Tibial artery (tissue), 4 donors: ENCODE measurements at places on chromosomes 6 and 20.

GRCh38 chr6:20699402-20699801 lies 165.1 kb downstream of the CDKAL1 start:
- DNase-seq = no peak
- H3K27ac ChIP-seq = no peak overlapping the region
- no peaks in the 10 kb centered on the region for H3K36me3 ChIP-seq
- H3K4me1 ChIP-seq = no peaks in the 10 kb centered on the region

DNA sequence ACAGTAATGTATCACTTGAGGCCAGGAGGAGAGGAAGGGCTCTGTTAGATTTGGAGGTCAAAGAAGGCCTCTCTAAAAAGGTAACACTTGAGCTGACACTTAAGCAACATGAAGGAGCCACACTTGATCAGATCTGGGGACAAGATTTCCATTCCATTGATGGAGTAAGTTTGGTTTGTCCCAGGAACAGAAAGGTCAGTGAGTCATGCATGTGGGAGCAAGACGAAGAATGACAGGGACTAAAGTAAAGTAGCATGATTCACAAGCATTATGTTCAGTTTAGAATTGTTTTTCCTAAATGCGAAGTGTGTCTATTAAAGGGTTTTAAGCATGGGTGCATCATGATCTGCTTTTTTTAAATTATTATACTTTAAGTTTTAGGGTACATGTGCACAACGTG lies 47.4 kb downstream of the COL21A1 start:
- no peak overlapping the region for H3K27ac ChIP-seq
- no peaks in the 10 kb centered on the region for H3K27me3 ChIP-seq
- no peaks in the 10 kb centered on the region for H3K4me1 ChIP-seq

DNA sequence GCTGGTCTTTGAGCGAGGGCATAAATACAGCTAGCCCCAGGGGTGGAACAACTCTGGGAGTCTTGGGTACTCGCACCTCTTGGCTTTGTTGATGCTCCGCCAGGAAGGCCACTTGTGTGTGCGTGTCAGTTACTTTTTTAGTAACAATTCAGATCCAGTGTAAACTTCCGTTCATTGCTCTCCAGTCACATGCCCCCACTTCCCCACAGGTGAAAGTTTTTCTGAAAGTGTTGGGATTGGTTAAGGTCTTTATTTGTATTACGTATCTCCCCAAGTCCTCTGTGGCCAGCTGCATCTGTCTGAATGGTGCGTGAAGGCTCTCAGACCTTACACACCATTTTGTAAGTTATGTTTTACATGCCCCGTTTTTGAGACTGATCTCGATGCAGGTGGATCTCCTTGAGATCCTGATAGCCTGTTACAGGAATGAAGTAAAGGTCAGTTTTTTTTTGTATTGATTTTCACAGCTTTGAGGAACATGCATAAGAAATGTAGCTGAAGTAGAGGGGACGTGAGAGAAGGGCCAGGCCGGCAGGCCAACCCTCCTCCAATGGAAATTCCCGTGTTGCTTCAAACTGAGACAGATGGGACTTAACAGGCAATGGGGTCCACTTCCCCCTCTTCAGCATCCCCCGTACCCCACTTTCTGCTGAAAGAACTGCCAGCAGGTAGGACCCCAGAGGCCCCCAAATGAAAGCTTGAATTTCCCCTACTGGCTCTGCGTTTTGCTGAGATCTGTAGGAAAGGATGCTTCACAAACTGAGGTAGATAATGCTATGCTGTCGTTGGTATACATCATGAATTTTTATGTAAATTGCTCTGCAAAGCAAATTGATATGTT lies 19.2 kb downstream of the IRF4 start:
- no peak for DNase-seq
- H3K27ac ChIP-seq = no peak overlapping the region
- H3K4me1 ChIP-seq = no peaks in the 10 kb centered on the region
- H3K36me3 ChIP-seq = peaks cover 4% of the 10 kb centered on the region
- no peak overlapping the region for H3K4me3 ChIP-seq

GRCh38 chr6:111757342-111757741 lies 115.9 kb downstream of the FYN start:
- DNase-seq = no peak
- H3K4me3 ChIP-seq = no peak overlapping the region
- H3K36me3 ChIP-seq = no peaks in the 10 kb centered on the region
- no peaks in the 10 kb centered on the region for H3K27me3 ChIP-seq
- no peak overlapping the region for H3K27ac ChIP-seq
- no peaks in the 10 kb centered on the region for H3K4me1 ChIP-seq
